ENCODE measurements at places on chromosomes 12 and 14.

DNA sequence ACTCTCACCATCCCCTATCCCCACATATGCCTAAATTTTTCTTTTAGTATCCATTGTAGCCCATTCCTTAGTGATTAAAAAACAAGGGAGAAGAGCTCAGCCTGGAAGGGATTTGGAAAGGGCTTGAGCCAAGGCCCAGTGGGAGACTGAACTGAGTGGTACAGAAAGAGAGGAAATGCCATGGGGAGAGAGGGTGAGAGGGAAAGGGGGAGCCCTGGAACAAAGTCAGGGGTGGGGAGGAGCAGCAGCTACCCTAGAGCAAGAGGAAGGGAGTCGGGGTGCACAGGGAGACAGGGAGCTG lies 2.6 kb upstream of the ATN1 start:
- no peak for DNase-seq

GRCh38 chr12:84091651-84092050 lies 820.9 kb downstream of the SLC6A15 start:
- DNase-seq: no peak

DNA sequence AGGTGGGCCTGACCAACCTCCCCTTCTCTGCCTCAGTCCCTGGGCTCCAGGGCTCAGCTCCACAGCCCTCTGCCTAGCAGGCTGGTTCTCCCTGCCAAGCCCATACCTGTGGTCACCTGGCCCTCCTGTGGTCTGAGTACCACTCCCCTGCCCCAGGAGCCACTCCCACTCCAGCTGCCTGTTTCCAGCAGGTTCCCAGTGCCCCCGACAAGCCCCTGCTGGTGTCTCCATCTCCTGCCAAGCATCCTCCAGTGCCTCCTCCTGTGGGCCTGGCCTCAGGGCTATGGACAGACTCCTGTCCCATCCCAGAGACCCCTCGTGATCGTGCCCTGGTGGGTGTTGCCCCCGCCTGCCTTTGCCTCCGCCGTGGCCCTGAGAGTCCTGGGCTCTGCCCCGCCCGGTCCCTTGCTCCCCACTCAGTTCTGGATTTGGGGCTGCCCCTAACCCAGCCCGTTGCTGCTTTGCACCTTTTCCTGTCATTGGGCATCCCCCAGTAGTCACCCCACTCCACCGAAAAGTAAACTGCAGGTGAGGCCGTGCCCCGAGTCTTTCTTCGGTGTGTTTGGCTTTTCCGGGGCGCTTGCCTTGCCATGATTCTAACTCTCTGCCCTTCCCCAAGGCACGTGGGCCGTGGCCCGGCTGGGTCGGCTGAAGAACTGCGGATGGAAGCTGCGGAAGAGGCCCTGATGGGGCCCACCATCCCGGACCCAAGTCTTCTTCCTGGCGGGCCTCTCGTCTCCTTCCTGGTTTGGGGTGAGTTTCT lies 9.8 kb downstream of the MEG3 start:
- DNase-seq: no peak

DNA sequence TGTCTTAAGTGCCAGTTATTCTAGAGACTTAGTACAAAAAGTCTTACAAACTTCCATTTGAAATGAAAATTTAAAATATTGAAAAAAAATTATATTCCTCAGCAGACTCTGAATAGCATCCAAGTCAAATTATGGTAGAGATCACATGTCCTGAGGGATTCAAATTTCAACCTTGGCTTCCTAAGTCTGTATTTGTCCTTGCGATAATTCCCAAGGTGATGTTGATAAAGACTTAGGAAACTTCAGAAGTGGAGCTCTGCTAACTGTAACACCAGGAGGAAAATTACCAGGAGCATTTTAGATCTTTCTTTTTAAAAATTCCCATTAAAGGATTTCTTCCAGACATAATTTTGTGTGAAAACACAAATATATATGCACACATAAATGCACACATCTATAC lies 178.3 kb downstream of the IPO8 start:
- DNase-seq: no peak

DNA sequence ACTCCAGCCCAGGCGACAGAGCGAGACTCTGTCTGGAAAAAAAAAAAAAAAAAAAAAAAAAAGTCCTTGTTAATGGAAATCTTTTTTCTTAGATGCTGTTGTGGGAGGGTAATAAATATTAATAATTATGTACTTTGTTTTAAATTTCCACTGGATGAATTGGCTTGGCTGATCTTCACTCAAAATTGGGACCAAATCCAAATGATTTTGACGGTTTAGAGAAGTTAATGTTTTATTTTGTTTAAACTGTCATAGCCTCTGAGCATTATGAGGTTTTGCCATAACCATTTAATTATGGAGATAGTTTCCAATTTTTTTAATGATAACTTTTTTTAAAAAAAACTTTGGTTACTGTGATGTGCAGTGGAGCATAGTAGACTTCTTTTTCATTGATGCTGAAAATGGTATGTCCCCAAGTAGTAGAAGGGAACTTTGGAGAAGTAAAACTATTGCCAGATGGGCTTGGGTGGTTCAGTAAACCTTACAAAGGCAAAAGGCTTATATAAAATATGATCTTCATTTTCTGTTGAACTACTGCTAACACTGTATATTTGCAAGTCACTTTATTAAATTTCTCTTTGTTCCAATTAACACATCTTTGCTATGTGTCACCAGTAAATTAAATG lies 3.9 kb upstream of the PMCH start:
- no peak for DNase-seq

DNA sequence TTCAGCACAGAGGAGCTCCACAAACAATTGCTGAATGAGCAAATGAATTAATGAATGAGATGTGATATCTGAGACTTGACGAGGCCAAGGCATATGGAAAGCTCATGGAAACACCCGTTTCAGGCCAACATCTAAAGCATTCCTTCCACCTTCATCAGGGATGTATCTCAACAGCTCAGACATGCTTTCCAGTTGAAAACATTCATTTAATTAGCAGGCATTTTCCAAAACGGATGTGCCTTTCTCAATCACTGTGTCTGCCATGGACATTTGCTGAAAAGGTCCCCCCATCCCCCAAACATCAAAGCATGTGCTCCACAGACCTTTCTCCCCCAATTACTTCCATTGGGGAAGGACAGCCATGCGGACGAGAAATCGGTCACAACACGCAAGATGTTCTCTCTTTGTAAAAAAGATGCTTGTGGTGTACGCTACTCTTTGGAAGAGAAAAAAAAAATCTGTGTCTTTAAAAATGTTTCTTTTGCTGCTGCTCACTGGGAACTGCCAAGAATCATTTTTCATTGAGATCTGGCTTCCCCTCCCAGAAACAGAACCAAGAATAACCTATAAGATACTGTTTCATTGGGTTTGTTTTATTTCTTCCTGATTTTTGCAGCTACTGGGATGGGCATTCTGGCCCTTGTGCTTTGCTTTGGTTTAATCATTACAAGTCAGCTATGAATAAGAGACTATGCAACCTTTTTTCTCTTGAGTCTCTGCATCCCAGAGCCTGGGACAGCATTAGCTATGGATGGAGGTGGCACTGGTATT lies 528.2 kb downstream of the MED13L start:
- DNase-seq: no peak

Data from kidney (tissue), 22 donors.